ENCODE measurements at places on chromosomes 11 and 22. TPM values are rescaled to one million over a fixed set of nuclear protein-coding genes. Genes with fewer than 3 reads are reported as not detected.

GRCh38 chr22:29630987-29631386 lies 27.6 kb downstream of the NF2 start:
- DNase-seq: no peak

- DNase-seq: no peak
Observed at GRCh38 chr11:17720796-17721171, 1.4 kb downstream of the MYOD1 start.

The UNC93B1 gene
- 13.6 TPM for total RNA-seq

The FREY1 gene
- total RNA-seq: not detected

GRCh38 chr22:50739279-50739691 lies 1.3 kb downstream of the ACR start:
- DNase-seq: no peak

- no peak for DNase-seq
Observed at GRCh38 chr22:32652645-32653270, 148.7 kb upstream of the TIMP3 start.

DNA sequence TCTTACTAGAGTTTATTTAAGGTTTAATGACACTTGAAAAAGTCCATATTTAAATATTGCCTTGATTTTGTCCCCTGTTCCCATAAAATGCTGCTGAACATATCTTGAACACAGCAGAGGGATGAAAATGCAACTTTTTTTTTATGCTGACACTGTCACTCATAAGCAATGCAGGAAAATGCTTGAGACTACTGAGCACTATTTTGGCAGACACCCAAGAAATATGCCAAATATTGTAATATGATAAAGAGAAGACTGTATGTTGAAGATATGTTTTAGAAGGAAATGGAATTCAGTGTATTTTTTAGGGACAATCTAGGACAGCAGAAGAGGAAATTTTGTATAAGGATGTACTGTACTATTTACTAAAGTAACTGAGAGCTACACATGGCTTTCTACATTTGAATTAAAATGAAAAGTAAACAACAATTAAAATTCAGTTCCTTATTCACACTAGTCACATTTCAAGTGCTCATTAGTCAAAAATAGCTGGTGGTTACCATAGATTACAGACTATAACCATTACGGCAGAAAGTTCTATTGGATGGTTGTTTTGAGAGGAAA lies 58.6 kb downstream of the LRRC4C start:
- DNase-seq: no peak

The FXYD6 gene
- 10.4 TPM for total RNA-seq

The RTN4R gene
- 5.6 TPM for total RNA-seq

- DNase-seq: no peak
Observed at GRCh38 chr11:59216641-59217564, 4.2 kb upstream of the MPEG1 start.

- DNase-seq: no peak
Observed at GRCh38 chr22:27317096-27317495, 484.5 kb downstream of the MN1 start.

DNA sequence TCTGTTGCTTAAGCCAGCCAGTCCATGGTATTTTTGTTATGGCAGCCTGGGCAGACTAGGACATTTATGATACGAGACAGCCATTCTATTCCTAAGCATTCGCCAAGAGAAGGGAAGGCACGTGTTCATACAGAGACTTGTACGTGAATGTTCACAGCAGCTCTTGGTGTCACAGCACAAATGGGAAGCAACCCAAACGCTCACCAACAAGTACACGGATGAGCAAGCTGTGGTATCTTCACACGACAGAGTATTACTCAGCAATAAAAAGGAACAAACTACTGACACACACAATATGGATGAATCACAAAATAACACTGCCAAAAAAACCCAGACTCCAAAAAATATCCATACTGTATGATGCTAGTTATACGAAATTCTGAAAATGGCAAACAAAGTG lies 85.1 kb downstream of the PHF21B start:
- no peak for DNase-seq

The TSKU gene
- 66.1 TPM for total RNA-seq

GRCh38 chr22:30947816-30948454 lies 20.6 kb downstream of the MORC2 start:
- DNase-seq: no peak

GRCh38 chr11:11169715-11170351 lies 183.2 kb downstream of the CSNK2A3 start:
- DNase-seq: no peak

DNA sequence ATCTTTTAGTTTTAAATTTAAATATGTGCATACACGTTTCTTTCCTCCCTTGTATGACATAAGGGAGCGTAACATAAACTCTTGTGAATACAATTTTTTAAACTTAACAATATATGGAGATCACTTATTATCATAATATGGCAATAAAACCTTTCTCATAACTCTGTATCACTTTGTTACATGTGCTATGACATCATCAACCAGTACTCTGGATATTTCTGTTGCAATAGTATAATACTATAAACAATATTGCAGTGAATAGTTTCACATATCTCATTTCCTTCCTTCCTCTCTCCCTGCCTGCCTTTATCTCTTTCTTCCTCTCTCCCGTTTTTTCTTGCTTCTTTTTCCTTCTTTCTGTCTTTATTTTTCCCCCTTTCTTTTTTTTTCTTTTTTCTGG lies 1278.0 kb upstream of the CNTN5 start:
- no peak for DNase-seq

The LGR4 gene
- total RNA-seq: 39.0 TPM

The PLEKHB1 gene
- total RNA-seq: 1.8 TPM

- DNase-seq: peak; percentile 48
Observed at GRCh38 chr11:16985297-16985696, 28.9 kb downstream of the PLEKHA7 start.

DNA sequence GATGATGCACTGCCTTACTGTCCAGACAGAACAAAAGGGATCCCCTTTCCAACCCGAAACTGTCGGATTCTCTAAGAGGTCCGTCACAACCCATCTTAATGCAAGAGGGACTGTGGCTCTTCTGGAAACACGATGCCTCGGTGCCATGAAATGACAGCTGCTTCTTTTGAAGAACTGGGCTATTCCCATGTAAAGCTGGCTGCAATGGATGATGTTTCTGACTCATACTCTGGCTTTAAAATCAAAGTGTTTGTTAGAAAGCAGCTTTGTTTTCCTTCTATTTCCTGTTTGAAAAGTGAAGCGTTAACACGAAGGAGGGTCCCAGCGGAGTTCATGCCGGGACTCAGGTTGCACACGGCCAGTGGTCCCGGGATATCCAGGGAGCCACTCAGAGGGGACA lies 3.1 kb downstream of the TP53AIP1 start:
- no peak for DNase-seq

DNA sequence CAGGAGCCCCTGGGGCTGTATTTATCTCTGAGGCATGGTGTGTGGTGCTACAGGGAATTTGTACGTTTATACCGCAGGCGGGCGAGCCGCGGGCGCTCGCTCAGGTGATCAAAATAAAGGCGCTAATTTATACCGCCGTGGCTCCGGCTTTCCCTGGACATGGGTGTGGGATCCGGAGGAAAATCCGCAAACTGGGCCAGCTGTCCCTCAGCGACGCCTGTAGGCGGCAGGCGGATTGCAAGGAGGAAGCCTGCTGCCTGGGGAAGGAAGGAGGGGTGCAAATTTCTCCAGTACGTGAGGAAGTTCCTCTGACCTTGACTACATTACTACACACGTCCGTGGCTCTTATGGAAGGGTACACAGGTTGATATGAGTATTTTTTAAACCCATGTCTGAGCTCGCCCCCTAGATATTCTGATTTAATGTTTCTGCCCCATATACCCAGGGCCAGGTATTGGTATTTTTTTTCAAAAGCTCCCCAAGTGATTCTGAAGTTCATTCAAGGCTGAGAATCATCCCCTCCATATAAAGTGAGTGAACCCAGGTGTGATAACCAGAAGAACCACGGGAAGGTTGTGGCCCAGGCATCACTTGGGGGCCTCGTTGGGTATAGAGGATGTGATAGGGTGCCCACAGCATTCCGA lies 2.8 kb downstream of the MYOD1 start:
- no peak for DNase-seq

DNA sequence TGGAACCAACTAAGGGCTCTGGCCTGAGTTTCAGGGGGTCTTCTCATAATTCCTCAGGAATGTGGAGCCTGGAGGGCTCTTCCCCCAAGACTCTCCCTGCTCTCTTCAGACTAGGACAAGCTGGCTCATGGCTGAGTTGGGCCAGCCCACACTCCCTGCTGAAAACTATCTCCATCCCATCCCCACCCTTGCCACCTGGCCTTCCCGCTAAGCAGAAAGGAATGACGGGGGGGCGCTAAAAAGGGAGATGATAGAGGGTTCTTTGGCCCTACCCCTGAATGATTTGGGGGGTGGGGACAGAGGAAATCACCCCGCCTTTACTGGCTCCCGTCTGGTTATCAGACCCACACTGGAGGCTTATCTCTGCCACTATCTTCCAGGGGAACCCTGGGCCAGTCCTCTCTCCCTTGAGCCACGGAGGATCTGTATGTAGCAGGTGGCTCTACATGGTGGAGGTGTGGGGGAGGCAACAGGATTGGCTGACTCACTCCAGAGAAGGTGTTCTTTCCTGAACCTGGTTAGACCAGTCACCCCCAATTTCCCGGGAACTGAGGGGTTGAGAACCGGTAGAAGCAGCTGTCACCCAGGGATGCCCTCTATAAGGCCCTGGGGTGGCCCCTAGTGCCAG lies 5.7 kb downstream of the SMTN start:
- DNase-seq: no peak

The KRTAP5-7 gene
- not detected for total RNA-seq
